Colonic mucosa (tissue), 4 donors: ENCODE measurements at places on chromosomes 7 and 10. TPM values are rescaled to one million over a fixed set of nuclear protein-coding genes. Genes with fewer than 3 reads are reported as not detected.
A peak's percentile ranks its signal among the peaks of the same experiment; 100 is the strongest.

- DNase-seq = no peak
These were observed 91.4 kb downstream of the ZMIZ1 start for GRCh38 chr10:79160191-79160590.

DNA sequence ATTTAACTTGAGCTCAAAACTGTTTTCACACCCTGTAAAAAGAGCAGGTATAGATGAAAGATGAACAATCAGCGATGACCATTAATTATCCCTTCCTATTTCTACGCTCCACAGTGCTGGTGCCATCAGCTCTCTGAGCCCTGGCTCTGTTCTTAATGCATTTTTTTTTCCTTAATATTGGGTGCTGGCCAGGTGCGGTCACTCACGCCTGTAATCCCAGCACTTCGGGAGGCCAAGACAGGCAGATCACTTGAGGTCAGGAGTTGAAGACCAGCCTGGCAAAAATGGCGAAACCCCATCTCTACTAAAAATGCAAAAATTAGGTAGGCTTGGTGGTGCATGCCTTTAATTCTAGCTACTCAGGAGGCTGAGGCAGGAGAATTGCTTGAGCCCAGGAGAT is 4.2 kb downstream of the STEAP4 start:
- no peak for DNase-seq

GRCh38 chr10:90999512-91000172 is 78.8 kb upstream of the ANKRD1 start:
- no peak for DNase-seq

- no peak for DNase-seq
These were observed 9.3 kb downstream of the RASGEF1A start for GRCh38 chr10:43257347-43258210.

DNA sequence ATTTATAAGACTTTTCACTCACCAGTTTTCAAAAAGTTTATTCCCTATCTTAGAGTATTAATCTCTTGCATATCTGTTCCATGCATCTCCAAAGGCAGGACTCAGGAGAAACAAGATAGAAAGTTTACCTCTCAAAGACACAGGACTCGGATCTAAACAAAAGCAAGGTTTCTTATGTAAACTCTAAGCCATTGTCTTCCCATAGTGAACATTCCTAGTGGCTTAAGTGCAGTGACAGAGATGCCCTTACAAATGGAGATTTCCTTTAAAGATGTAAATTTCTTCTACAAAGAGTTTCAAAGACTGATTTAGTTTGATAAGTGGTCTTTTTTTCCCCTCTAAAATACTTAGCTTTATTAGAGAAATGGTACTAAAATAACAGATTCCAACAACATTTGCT is 209.8 kb downstream of the ACTR3B start:
- no peak for DNase-seq

The FFAR4 gene
- total RNA-seq = 48.2 TPM

- DNase-seq = no peak
These were observed 8.8 kb downstream of the LIMK1 start for GRCh38 chr7:74092321-74092963.

The AKR1C8 gene
- total RNA-seq = not detected

The TM9SF3 gene
- total RNA-seq = 392 TPM

DNA sequence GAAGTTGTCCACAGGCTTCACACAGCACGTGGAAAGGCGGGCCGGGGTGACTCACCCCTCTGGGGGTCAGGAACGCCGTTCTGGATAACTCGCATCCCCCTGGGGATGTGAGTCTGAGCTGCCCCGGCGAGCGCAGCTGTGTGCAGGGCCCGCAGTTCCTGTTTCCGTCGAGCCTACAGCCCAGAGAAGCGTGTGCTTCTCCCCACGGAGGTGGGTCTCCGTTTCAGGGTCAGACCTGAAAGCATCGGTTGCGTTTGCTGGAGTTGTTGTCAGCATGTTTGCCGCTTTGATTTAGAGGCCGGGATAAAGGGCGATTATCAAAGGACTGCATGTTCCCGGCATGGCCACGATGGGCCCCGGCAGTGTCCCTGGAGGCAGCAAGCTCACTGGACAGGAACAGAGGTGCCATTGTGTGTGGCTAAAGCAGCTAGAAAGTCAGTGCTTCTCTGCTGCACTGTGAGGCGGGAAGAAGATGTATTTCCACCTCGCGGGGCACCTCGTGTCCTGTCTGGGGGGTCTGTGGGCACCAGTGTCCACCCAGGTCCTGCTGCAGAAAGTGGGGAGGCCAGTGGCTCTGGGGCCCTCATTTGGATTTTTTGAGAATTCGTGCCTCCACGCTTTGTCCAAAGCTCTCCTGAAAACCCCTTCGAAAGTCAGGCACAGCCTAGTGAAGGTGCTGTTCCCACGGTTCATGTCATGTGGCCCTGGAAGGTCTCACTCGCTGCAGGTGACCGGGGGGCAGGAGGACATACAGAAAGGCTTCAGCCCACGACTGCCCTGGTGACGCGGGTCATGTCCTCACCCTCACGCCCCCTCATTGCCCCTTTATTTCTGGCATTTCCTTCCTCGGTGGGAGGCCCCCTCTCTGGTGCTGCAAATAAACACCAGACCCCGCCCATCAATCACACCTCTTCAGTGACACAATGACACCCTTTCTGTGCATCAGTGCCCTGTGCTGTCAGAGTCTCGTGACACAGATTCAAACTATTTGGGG is 27.4 kb upstream of the GDI2 start:
- no peak for DNase-seq

DNA sequence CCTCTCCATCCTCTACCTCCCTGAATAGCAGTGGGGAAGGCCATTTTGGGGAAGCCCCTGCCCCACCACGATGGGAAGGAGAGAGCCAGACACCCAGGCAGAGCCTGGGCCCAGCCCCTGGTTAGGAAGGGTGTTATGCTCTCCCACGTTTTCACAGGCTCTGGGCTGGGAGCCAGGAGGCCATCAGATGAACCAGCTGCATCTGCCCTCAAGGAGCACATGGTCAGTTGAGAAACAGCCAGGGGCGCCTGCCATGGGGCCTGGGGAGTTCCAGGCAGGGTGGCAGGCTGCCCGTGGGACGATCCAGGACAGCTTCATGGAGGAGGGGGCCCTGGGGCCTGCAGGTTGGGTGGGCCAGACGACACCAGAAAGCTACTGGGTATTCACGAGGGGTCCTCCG is 47.5 kb downstream of the CAMK2B start:
- DNase-seq = no peak

GRCh38 chr7:1087465-1087814 is 473 bp upstream of the GPER1 start:
- DNase-seq = no peak

DNA sequence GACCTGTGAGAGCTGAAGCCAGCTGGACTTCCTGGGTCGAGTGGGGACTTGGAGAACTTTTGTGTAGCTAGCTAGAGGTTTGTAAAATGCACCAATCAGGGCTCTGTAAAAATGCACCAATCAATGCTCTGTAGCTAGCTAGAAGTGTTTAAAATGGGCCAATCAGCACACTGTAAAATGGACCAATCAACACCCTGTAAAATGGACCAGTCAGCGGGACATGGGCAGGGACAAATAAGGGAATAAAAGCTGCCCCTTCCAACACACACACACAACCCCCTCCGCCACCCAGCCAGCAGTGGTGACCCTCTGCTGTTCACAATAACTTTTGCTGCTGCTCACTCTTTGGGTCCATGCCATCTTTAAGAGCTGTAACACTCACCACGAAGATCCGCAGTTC is 7.1 kb downstream of the ZNF511 start:
- DNase-seq = no peak

DNA sequence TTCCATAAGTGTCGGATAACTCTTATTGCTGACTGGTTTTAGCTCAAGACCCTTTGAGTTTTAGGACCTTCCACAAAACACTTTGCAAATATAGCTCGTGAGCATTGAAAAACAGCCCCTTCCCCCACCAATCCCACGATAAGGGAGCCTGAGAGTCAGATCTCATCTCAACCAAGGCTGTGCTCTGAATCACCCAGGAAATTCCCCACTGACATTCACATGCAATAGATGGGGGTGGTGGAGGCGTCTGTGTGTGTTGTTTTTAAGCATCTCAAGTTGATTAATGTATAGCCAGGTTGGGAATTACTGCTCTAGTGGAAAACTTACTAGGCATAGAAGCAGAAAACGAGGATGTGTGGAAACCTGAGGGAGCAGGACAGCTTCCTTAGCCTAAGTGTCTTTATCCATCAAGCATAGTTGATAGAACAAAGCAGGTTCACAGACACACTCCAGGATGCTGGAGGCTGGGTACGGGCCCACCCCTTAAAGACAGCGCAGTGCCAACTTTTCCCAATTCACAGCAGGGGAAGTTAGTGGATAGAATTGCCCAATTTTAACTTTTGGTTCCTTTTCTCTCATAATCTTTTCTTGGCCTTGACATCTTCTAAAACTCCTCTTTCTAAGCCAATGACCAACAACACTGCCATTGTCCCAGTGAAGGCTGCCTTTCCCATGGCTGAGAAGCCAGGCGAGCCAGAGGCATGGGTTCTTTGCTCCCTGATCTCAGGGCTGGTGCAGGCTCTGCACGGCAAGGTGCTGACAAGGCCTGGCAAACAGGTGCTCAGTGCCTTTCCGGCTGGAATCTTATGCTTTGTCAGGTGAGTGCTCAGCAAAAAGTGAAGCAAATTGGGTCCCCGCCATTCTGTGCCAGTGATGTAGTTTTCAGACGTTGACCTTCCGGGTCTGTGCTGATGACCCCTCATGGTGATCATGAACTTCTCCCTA is 98.5 kb upstream of the INSIG1 start:
- no peak for DNase-seq

DNA sequence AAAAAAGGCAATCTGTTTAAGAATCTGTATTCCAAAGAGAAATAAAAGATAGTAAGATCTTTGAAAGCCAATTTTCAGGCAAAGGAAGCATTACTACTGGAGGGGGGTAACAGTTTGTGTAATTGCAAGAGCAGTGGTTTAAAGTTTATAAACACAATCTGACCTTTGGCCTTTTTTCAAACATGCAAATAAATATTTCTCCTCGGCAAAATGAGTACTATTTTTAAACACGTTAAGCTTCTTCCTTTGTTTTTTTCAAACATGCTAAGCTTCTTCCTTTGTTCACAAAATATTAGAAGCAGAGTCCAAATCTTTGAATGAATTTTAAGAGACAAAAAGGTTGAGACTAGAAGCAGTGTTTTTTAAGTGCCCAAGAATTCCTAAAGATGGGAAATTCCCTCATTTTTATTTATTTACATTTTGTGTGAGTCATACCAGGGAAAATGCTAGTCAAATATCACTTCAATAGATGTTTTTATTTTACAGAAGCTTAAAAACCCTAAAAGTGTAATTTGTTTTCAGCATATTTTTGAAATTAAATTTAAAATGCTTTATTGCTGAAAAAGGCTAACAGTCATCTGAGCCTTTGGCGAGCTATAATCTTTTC is 229.3 kb downstream of the GPR37 start:
- DNase-seq = no peak

- DNase-seq = no peak
These were observed 134.3 kb downstream of the ACTR3B start for GRCh38 chr7:152893801-152894294.

DNA sequence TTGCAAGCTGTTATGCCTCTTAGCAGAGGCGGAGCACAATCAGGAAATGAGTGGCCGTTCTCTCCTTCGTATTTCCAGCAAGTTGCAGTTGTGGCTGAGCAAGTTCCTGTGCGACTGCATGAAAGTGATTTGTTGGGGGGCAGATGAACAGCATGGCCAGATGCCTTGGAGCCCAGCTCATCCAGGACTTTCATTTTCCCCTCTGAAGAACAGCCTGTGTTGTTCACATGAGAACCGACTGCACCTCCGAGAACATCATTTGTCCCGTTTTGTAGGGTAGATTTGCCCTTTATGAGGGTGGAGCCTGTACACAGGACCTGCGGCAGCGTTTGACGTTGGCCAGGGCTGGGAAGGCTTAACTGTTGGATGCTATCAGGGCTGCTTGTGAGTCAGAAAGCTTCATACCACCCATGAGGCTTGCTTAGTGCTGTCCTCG is 4.4 kb downstream of the BAG3 start:
- DNase-seq = peak; percentile 29

The ACTR3C gene
- total RNA-seq = 29.6 TPM

GRCh38 chr7:116692401-116693308 is 20.7 kb downstream of the MET start:
- DNase-seq = no peak
